Chondrocyte (in vitro differentiated cells): ENCODE measurements at places on chromosomes 11 and 22.

GRCh38 chr22:30282616-30283046 lies 6.7 kb downstream of the CASTOR1 start:
- no peak for DNase-seq
- H3K27me3 ChIP-seq, result no peaks in the 10 kb centered on the region
- H3K36me3 ChIP-seq, result peaks cover 10% of the 10 kb centered on the region
- peaks cover 11% of the 10 kb centered on the region for H3K4me1 ChIP-seq

DNA sequence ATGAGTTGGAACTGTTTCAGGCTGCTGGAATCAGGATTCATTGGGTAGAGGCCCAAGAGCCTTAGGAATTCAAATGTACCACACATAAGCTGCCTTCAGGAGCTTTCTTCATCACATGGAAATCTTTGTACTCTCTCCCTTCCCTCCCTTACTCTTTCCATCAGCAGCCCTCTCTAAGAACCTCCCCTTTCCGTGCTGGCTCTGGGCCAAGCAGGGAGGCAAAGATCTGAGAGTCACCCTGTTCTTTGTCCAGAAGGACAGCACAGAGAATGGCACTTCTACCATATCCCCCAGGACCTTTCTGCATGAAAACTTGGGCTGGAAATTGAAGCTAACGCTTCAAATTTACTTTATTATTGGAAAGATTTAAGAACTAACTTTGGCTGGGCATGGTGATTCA lies 20.7 kb upstream of the TPBGL start:
- peak; percentile 8 for DNase-seq
- no peaks in the 10 kb centered on the region for H3K4me1 ChIP-seq
- H3K4me3 ChIP-seq, result no peak overlapping the region
- H3K27me3 ChIP-seq, result peaks cover 37% of the 10 kb centered on the region

GRCh38 chr11:92591521-92591920 lies 366.9 kb downstream of the FAT3 start:
- H3K4me3 ChIP-seq, result no peak overlapping the region
- no peaks in the 10 kb centered on the region for H3K36me3 ChIP-seq
- no peak overlapping the region for H3K27ac ChIP-seq
- no peaks in the 10 kb centered on the region for H3K27me3 ChIP-seq

GRCh38 chr11:680476-680875 lies 14.5 kb downstream of the DEAF1 start:
- no peak overlapping the region for H3K4me3 ChIP-seq
- no peaks in the 10 kb centered on the region for H3K4me1 ChIP-seq
- no peaks in the 10 kb centered on the region for H3K27me3 ChIP-seq
- H3K27ac ChIP-seq, result no peak overlapping the region

- H3K36me3 ChIP-seq, result no peaks in the 10 kb centered on the region
- H3K27me3 ChIP-seq, result peaks cover 6% of the 10 kb centered on the region
- DNase-seq, result no peak
- no peak overlapping the region for H3K4me3 ChIP-seq
- H3K27ac ChIP-seq, result no peak overlapping the region
These were observed 86.5 kb downstream of the ANO3 start for GRCh38 chr11:26418386-26418912.

DNA sequence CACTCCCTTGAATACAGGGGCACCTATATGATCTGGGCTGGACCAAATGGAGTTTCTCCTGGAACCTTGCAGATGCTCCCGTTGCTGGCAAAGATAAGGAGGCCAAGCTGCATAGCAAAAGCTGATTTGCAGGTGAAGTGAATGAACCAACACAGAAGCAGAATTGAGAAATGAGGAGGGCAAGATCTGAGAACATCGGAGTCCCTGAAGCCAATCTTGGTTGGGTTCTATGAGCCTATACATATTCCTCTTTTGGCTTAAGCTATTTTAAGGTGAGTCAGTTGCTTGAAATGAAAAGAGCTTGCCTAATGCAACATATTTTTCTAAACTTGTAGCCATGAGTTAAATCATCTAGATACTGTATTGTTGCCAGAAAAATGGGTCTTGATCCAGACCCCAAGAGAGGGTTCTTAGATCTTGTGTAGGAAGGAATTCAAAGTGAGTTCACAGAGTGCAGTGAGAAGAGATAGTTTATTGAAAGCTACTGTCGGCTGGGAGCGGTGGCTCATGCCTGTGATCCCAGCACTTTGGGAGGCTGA lies 23.5 kb downstream of the WEE1 start:
- H3K4me3 ChIP-seq, result no peak overlapping the region
- H3K4me1 ChIP-seq, result peaks cover 15% of the 10 kb centered on the region
- no peak for DNase-seq
- H3K36me3 ChIP-seq, result no peaks in the 10 kb centered on the region

DNA sequence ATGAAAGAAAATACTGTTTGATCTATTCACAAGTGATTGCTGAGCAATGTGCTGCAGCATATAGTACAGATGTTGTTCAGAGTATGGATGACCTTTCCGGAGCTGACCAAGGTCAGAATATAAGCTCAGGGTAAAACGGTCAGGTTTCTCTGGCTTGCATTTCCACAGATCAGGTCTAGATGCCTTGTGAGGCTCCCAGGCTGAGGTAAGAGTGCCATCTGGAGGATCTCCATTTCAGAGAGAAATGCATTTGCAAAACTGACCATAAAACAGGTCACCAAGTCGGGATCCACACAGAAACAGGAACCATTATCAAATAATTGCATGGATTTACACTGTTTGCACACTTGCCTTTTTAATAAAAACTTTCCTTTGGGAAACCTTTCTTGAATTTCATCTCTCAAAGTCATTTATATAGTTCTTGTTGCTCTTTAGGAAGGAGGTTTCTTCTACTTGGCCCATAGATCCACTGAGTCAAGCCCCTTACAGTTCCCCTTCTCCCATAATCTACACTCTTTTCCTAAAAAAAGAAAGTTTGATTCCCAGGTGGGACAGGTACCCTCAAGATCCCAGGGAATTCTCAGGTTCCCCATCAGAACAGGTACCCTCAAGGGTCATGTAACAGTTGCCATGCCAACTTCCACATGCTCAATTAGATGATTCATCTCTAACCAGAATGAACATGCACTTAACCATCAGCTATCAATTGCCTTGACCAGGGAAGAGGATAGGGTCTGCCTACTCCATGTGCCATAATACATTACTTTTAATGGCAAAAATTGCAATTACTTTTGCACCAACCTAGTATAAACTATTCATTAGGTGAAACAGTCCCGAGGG lies 25.0 kb upstream of the TMPRSS5 start:
- no peak for DNase-seq
- no peak overlapping the region for H3K4me3 ChIP-seq
- peaks cover 18% of the 10 kb centered on the region for H3K4me1 ChIP-seq
- peaks cover 9% of the 10 kb centered on the region for H3K36me3 ChIP-seq
- H3K27ac ChIP-seq, result no peak overlapping the region

- H3K4me1 ChIP-seq, result no peaks in the 10 kb centered on the region
- H3K4me3 ChIP-seq, result no peak overlapping the region
- no peaks in the 10 kb centered on the region for H3K36me3 ChIP-seq
- no peak for DNase-seq
- peaks cover 8% of the 10 kb centered on the region for H3K27me3 ChIP-seq
These were observed 357.7 kb downstream of the BUD13 start for GRCh38 chr11:116415095-116415494.

DNA sequence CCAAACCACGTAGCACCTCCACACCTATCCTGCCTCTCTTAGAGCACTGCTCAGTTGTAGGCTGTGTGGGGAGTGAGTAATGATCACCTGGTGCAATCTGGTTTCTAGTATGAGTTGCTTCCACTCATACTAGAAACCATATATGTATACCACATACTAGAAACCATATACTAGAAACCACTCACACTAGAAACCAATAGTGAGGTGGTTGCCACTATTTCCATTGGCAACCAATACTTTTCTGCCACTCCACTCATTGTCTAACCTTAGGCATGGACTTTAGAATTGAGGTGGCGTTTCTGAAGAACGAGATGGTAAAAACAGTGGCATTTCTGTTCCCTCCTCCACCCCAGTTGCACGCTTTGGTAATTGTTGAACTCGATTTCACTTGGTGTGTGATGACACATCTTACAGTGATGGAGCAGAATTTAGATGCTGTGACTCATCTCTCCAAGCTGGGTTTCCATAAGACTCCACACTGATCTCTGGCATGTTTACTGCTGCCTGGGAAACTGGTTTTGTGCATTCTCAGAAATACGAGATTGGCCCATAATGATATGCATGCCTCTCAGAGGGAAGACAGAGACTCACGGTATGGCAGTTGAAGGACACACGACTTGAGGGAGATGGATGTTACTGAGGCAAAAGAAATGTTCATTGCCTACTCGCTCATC lies 82.9 kb downstream of the KIRREL3 start:
- no peaks in the 10 kb centered on the region for H3K27me3 ChIP-seq
- H3K4me1 ChIP-seq, result peaks cover 11% of the 10 kb centered on the region
- no peaks in the 10 kb centered on the region for H3K36me3 ChIP-seq
- H3K4me3 ChIP-seq, result no peak overlapping the region

DNA sequence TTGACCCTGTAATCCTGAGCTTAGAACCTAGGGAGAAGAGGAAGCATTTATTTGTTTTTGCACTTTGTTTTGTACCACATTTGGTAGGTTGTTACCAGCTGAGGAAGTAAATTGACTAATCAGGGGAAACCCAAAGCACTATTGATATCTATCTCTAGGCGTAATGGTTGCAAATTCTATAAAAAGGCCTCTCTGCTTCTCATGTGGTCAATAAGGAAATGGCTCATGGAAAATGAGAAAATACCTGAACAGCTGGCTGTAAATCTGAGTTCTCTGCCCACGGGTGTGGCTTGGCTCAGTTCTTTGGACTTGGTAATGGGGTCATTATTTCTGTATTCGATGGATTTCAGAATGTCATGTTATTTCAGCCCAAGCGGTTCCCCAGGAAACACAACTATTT lies 42.4 kb downstream of the BARX2 start:
- no peaks in the 10 kb centered on the region for H3K4me1 ChIP-seq
- no peak for DNase-seq
- H3K27ac ChIP-seq, result no peak overlapping the region
- H3K4me3 ChIP-seq, result no peak overlapping the region

GRCh38 chr11:65899356-65900124 lies 648 bp downstream of the FOSL1 start:
- H3K36me3 ChIP-seq, result no peaks in the 10 kb centered on the region
- no peak for DNase-seq
- H3K4me1 ChIP-seq, result peaks cover 47% of the 10 kb centered on the region
- no peaks in the 10 kb centered on the region for H3K27me3 ChIP-seq
- H3K27ac ChIP-seq, result peak overlapping the region; percentile 82

DNA sequence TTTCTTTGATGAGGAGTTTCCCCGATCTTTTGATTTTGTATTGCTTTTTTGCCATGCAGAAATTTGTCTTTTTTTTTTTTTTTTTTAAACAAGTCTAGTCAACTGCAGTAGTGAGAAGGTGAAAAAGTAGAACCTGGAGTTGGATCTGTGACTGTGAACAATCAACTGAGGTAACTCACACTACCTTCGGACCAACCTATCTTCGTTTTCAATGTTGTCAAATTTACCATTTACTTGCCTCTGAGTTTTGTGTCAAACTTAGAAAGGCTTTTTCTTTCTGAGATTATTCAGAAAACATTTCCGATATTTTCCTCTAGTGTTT lies 20.5 kb downstream of the KLHL22 start:
- H3K27ac ChIP-seq, result peak overlapping the region; percentile 80
- H3K4me3 ChIP-seq, result no peak overlapping the region

DNA sequence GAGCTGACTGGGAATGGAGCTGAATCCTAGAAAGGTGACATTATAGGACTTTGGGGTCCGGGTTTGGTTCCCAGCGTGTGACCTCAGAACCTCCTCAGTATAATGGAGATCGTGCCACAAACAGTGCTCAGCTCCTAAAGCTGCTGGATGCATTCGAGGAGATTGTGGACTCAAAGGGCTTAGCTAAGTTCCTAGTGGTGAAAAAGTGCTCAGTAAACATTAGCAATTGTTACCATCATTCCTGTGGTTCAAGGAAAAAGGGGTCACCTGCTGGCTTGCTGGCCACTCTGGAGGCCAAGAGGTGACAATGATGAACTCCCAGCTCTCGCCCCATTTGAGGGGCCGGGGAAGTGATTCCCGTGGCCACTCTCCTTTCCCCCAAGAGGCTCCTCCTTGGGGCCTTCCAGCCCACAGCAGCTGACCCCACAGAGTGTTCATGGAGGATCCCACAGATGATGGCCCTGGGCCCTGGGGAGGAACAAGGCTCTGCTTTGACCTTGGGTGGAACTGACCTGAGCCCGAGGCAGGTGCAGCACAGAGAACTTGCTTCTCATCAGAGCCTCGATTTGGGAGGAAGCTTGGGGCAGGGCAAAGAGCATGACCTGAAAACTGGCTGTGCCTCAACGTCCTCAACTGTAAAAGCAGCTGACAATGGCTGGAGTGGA lies 40.1 kb downstream of the TRIM29 start:
- H3K27ac ChIP-seq, result no peak overlapping the region
- DNase-seq, result no peak
- no peaks in the 10 kb centered on the region for H3K36me3 ChIP-seq
- peaks cover 46% of the 10 kb centered on the region for H3K27me3 ChIP-seq
- no peaks in the 10 kb centered on the region for H3K4me1 ChIP-seq

- H3K4me1 ChIP-seq, result peaks cover 15% of the 10 kb centered on the region
- no peak within 1 kb of the TSS for H3K27ac ChIP-seq
These were observed at the start of gene MYRF for GRCh38 chr11:61752117-61752924. TSS of gene MYRF (plus strand) at chr11:61752636. CDS start at chr11:61752745, 109 bp downstream.

GRCh38 chr11:30586251-30587144 lies at the start of gene MPPED2:
TSS of gene MPPED2 (minus strand) at chr11:30586353. CDS start at chr11:30580373, 5,980 bp downstream.
- DNase-seq, result peak; percentile 81
- H3K36me3 ChIP-seq, result peaks cover 3% of the 10 kb centered on the region
- peaks cover 61% of the 10 kb centered on the region for H3K27me3 ChIP-seq

DNA sequence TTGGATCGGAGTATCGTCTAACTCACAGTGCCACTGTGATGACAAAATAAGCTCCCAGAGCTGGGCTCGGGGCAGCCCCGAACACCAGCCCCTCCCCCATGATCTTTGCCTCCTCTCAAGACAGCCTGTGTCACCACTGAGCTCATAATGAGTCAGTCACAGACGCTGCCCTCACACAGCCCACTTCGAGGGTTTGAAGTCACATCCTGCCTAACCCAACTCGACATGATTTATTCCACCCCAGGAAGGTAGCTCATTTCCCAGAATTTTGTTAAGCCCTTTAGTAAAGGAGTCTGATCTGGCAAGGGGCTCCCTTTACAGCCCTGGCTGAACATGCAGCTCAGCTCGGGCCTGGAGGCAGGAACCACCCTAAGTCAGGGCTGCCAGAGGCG lies 22.8 kb downstream of the MYH9 start:
- peak overlapping the region; percentile 55 for H3K4me3 ChIP-seq
- H3K27me3 ChIP-seq, result no peaks in the 10 kb centered on the region
- no peak for DNase-seq
- H3K4me1 ChIP-seq, result peaks cover 100% of the 10 kb centered on the region

GRCh38 chr22:46137218-46137766 lies 13.0 kb upstream of the PPARA start:
- H3K27ac ChIP-seq, result no peak overlapping the region
- no peaks in the 10 kb centered on the region for H3K27me3 ChIP-seq
- H3K36me3 ChIP-seq, result no peaks in the 10 kb centered on the region
- no peak overlapping the region for H3K4me3 ChIP-seq
- H3K4me1 ChIP-seq, result peaks cover 4% of the 10 kb centered on the region
